ENCODE measurements at places on chromosomes 11 and 22.

DNA sequence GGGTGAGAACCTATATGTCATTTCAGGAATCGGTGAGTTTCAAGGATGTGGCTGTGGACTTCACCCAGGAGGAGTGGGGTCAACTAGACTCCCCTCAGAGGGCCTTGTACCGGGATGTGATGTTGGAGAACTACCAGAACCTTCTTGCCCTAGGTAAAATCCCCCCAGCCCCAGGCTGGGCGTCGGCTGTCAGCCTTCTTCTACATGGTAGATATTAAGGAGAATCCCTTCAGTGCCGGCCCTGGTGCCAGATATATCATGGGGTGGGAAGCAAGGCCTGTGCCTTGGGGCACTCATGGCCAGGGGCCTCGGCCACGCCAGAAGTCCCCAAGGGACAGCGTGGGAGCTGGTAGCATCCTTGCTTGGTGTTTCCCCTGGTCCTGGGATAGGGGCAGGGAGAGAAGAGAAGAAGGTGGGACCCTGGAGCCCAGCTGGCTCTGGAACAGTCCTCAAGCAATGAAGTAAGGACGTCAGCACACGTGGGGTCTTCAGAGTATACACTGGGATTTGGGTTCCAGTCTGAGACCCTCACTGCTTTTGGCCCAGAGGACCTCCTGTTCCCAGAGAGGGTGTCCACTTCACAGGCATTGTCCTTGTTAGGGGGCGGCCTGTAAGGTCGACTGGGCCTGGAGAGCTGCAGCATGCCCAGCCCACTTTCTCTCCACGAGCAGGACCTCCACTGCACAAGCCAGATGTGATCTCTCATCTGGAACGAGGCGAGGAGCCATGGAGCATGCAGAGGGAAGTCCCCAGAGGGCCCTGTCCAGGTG is 6.8 kb downstream of the ZNF74 start:
- no peak for DNase-seq

GRCh38 chr11:71207563-71207962 is 44.8 kb downstream of the SHANK2 start:
- DNase-seq, result no peak

GRCh38 chr11:16037179-16037578 is 319.2 kb downstream of the SOX6 start:
- DNase-seq, result no peak

DNA sequence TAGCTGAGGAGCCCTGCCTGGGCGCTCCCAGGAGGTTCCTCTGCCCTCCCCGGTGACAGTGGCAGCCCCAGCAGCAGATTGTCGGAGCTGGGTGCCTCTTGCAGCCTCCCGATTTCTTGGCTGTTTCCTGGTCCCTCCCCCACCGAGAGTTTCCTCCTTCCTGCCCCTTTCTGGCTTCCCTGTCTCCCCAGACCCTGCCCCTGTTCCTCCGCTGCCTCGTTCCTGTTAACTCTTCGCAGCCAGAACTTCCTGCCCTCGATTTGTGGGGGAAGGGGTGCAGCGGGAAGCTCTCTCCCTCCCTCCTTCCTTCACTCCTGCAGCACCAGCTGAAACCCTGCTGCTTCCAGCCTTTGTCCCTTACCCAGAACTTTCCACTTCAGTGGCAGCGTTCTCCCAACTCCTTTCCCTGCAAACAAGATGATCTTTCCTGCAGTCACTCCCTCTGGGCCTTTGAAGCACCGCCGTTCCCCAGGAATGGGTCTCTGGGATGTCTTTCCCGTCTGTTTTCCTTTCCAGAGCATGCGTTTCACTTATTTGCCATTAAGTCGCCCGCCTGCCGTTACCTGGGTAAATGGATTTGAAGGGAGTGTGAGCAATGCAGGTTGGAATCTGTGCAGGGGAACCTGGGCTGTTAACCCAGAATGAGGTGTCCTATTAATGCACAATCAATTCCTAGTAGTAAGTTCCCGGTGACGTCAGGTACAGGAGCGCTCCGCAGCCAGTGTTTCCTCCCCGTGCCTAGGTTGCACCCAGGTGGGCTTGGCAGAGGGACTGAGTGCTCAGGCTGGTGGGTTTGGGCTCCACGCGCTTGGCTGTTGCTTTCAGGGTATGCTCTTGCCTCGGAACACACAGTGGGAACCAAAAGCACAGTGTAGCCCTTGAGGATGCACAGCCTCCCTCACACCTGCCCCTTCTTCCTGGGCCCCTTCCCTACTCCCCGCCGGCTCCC is 4.3 kb downstream of the GRK2 start:
- DNase-seq, result no peak

- DNase-seq, result no peak
Measured at GRCh38 chr22:17597217-17597616, 31.3 kb downstream of the ATP6V1E1 start.

GRCh38 chr11:3171931-3172560 is 6.9 kb upstream of the OSBPL5 start:
- DNase-seq, result no peak

DNA sequence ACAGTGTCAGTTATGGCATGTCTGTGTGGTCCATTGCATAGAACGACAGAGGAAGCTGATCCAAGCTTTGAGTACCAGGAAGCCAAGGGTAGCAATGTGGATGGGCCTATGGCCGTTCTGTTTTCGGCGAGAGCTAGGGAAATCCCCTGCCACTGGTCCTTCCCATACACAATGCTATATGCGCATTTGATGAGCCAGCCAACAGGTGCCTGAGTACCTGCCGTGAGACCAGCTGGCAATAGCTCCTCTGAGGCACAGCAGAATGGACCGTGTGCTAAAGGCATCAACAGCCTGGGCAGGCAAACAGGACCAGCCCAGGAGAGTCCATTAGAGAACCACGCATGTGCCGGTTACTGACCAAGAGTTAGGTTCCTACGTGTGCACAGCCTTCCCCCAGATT is 753.0 kb downstream of the NTM start:
- no peak for DNase-seq

DNA sequence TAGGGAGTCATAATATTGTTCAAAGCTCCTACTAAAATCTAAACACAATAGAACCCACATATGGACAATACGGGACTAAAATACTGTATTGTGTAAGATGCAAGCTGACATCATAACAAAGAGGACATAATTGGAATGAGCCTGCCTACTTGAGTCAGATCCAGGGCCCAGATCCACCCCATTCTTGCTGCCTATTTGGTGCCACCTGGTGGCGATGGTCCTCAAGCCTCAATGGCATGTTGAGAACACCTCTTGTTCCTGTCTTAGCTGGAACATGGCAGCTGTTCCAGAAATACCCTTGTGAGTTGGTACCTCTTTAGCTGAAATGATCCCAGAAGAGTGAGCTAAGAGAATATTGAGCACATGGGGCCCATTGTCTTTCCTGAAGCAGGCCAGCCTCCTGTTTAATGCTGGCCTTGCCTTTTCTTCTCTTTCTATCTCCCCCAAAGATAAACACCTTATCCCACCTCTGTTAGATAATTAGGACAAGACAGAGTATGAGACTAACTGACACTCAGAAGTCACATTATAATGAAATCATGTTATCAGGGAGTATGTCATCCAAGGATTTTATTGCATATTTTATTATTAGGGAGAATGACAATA is 680.9 kb upstream of the ANO5 start:
- DNase-seq, result peak; percentile 39

GRCh38 chr11:85955531-85955930 is 100.3 kb downstream of the CCDC83 start:
- no peak for DNase-seq

DNA sequence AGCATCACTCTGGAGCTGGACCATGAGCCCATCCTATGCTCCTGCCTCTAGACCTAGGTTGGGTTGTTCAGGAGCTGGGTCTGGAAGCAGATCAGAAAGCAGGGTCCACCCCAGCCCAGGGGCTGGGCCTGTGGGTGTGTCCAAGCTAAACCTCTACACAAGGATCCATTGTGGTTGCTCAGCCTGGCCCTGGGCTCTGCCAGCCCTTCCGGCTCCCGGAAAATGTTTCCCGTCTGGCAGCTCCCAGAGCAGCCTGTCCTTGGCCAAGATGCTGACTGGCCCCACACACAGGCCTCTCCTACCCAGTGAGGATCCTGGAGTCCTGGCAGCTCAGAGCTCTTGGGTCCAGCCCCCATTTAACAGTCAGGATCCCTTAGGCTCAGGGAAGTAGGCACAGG is 35.3 kb upstream of the FCHSD2 start:
- DNase-seq, result no peak

GRCh38 chr11:119832202-119832935 is 103.4 kb upstream of the NECTIN1 start:
- no peak for DNase-seq

DNA sequence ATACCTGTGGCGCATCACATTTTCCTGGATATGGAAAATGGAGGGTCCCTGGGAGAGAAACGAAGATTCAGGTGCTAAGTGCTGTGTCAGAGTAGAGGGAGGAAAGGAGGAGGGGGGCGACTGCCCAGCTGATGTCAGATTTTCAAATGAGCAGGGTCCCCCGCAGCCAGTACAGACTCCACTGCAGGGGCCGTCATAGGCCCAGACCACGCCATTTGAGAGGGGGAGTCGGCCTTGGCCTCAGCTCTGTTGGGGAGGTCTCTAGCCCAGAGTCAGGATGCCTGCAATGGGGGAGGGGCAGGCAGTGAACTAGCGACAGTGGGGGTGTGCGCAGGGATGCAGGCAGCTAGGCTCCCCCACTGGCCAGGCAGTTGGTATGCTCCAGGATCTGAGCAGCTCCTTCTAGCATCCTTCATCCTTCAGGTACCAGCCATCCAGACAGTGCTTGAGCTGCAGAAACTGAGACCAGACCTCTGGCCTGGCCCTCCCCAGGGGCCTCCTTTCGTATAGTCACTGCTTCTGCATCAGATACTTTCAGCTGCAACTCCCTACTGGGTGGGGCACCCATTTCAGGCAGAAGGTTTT is at the start of the genes BSCL2 and GNG3:
Gene BSCL2, minus strand, starts transcription at position 148 of the 585 bp plus-strand sequence. CDS start 229 bp downstream, outside the sequence.
Gene GNG3, plus strand, starts transcription at position 400 of the 585 bp plus-strand sequence. CDS start 620 bp downstream, outside the sequence.
- DNase-seq, result no peak

DNA sequence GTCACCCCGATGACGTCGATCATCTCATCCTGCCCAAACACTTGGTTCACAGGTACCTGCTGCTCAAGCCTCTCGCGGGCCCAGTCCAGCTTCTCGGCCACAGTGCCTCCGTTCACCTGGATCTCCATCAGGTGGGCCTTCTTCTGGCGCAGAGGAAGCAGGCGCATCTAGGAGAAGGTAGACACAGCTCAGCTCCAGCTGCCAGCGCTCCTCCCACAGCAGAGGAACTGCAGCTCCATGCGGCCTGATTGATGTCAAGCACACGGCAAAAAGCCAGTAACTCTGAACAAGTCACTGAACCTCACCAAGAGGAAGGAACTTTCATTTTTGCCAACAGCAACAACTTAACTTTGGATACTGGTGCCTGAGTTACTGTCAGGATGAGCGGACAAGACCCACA is 4.0 kb downstream of the RPL3 start:
- no peak for DNase-seq

DNA sequence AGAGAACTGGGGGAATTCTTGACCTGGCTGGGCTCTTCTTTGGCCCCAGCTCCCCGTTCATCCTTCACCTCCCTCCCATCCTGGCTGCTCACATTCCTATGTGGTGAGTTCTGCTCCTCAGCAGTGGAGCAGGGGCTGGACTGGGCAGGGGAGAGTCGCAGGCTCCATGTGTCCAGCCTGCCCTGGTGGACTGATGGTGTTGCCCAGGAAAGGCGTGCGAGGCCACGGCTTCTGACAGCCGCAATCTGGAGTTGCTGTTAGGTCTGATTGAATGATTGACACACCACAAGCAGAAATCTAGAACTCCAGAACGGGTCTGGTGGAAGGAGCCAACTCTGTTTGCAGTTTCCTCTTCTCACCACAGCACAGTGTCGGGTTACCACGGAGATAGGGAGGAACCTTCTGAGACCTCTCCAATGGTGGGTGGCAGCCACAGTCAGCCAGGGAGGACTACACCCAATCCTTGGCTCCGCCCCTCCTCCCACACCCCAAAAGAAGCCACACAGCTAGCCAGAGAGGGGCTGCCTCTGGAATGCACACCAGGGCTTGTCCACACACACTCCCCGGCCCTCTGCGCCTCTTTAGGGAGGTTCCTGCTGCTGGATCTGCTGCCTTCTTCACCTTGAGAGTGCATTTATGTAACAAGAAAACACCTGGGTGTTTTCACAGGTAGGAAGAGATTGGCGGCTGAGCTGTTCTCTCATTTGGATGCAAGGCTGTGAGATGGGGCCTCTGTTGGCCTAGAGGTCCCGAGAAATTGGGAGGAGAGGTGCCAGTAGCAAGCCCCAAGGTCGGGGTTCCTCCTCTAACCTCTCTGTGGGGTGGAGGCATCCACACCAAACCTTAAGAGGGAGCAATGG is 56.4 kb upstream of the CD44 start:
- DNase-seq, result peak; percentile 85

DNA sequence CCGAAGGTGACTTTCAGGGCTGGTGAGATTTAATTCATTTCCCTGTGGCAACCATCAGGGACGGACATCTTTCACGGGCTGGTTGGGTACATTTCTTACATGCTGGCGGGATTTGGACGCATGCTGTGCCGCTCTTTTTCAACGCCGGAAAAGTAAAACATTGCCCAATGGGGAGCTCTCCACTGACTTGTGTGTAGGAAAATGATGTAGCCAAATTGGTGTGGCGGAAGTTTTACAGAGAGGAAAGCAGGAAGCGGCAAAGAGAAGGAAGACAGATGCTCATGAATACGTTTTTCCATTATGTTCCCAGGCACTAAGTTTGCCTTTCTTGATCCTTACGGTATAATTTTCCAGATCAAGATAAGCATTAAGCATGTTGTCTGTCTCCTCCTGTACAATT is 375.8 kb downstream of the NTM start:
- DNase-seq, result no peak

- no peak for DNase-seq
Measured at GRCh38 chr11:125382314-125382791, 113.7 kb downstream of the FEZ1 start.

DNA sequence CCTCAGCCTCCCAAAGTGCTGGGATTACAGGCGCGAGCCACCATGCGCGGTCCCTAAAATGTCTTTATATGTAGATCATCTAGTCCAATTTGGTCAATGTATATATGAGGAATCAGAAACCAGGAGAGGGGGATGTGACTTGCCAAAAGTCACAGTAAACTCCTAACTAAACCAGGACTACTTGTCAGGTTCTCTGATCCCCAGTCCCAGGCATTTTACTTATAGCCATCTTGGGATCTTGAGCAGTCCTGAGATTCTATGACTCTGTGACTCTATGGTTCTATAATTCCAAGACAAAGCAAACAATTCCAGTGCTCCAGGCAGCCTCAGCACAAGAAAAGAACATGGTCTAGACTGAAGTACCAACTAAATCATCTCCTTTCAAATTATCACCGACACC is at the start of gene MS4A5:
Gene MS4A5, plus strand, starts transcription at position 301 of the 400 bp plus-strand sequence. CDS start 103 bp downstream, outside the sequence.
- no peak for DNase-seq

DNA sequence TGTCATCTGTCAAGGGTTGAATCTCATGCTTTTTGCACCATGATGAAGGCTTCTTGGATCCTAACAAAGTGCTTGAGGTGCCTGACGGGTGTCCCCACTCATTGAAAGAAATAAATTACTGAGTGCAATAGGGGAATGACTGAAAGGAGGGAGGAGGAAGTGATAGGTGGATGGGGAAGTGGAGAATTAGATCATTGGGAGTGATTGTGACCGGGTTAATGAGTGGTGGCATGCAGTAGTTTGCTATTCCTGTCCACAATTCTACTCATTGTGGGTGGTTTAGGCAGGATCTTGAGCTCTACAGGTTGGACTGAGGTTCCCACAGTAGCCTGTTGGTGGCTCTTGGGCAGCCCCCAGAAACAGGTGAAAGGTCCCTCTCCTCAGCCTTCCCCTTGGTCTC is 44.3 kb downstream of the THAP12 start:
- DNase-seq, result no peak

Measured in stimulated activated naive CD8-positive, alpha-beta T cell treated with anti-CD3 and anti-CD28 coated beads, Interleukin-15, Interleukin-2, amounts not matched to agents 100 U/mL and 50 U/mL, for 24 hours (primary cell).